ENCODE measurements at places on chromosomes 7 and 10.

DNA sequence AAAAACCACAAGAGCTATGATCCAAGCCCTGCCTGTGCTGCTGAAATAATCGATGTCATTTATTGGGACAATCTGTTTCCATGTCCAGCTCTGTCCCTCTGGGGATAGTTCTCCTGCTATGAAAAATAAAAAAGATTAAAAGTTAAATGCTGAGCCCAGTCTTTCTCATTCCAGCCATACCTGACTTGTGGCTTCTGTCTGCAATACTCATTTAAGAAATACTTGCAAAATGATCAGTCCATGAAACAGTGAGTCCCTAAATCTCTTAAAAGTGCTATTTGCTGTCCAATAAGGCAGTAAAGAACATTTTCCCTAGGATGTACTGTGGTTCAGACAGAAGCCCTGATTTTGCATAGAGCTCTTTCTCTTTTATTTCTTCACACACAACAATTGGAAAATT, 91.7 kb downstream of the SLC16A9 start:
- no peak for DNase-seq

GRCh38 chr7:22680482-22680911, 46.5 kb upstream of the IL6 start:
- DNase-seq = no peak

GRCh38 chr7:101255796-101256195, 10.9 kb upstream of the FIS1 start:
- DNase-seq = no peak

GRCh38 chr7:93327006-93327633, 95.0 kb downstream of the VPS50 start:
- no peak for DNase-seq

DNA sequence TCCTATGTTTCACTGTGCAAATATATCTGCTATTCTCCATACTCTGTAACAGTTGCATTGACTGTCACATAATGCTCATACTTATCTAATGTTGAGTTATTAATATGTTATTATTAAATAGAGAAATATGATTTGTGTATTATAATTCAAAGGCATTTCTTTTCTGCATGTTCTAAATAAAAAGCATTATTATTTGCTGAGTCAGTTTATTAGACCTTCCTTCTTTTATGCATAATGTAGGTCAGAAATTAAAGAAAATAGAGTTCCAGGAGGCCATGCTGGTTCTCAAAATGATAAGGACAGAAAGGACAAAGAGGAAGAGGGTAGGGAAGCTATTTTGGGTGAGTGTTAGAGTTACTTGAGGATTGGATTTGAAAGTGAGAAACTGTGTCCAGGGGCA, 50.7 kb downstream of the CYP2C9 start:
- no peak for DNase-seq

GRCh38 chr10:95783741-95784140, 27.8 kb downstream of the ENTPD1 start:
- no peak for DNase-seq

DNA sequence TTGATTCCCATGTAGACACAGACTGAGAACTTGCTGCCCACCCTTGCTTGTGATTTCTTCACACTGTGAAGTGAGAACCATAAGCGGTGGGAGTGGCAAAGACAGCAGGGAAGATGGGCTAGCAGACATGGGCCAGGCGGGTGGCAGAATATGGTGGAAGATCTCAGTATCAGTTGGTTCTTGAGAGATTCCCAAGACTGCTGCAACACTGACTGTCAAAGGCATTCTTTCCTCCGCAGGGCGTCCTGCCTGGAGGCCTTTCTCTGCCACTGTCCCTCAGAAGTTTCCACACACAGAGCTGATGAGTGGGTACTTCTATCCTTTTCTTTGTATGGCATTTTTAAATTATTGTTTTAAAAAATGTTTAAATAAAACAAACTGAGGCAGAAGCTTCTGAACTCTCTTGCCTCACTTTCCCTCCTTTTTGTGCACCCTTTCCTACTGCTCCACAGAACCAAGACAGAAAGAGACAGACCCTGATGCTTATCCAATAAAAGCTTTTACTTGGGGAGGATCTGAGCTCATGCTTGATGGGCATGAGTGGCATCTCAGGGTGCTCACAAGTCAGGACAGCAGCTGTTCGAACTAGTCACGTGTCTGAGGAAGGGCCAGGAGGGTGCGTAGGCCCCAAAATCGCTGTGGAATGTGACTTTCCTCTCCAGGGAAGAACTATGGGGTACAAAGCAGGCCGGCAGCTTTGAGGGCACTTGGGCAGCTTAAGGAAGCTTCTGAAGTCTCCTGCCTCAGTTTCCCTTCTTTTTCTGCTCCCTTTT, 104.7 kb upstream of the PCGF5 start:
- no peak for DNase-seq

DNA sequence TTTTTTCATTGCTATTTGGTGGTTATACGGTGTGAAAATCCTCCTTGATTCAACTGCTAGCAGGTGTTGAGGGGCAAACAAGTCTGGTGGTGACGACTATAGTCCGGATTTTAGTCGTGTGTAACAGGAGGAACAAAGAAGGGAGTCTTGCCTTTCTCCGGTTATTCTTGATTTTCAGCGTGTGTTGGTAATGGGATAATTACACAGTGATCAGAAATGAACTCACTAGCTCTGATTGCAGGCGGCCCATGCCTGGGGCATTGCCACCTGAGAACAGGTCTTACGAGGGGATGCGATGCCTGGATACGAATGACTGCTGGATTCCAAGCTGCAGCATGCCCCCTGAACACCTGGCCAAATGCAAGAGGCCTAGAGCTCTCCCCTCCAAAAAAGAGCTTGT, 72.8 kb downstream of the CAMK1D start:
- no peak for DNase-seq

DNA sequence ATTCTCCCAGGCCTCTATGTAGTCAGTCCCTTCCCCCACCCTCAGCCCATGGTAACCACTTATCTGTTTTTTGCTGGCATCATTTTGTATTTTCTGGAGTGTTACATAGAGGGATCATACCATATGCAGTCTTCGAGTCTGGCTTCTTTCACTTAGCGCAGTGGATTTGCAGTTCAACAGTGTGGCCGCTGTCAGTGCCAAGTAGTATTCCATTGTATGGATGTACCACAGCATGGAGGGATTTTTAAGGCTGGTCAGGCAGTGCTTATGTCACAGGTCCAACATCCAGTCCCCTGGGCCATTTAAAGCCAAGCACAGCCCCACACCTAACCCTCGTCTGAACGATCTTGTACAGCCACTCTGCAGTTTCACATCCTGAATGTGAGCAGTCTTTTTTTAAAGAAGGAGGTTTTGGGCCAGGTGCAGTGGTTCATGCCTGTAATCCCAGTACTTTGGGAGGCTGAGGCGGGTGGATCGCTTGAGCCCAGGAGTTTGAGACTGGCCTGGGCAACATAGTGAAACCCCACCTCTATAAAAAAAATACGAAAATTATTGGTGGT, 121.8 kb downstream of the CUX1 start:
- DNase-seq = no peak

- no peak for DNase-seq
Observed at GRCh38 chr7:100372256-100372655, 1.0 kb upstream of the PILRA start.

DNA sequence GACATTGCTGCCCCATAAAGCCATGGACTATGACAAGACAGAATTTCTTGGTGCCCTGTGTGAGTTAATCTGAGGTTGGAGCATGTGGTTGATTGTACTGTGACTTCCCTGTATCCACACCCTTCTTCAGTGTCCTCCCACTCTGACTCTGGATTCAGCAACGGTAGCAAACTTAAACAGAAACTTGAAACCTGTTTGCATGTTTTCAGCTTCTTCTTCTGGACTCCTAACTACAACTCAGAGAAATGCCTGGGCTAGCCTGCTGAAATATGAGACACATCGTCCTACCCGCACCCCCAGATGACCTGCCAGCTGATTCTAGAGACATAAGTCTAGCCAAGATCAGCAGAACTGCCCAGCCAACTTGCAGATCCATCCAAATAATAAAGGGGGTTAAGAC, 78.4 kb downstream of the IPMK start:
- DNase-seq = no peak

GRCh38 chr10:69451784-69452251, 553 bp downstream of the TSPAN15 start:
- peak; percentile 29 for DNase-seq

DNA sequence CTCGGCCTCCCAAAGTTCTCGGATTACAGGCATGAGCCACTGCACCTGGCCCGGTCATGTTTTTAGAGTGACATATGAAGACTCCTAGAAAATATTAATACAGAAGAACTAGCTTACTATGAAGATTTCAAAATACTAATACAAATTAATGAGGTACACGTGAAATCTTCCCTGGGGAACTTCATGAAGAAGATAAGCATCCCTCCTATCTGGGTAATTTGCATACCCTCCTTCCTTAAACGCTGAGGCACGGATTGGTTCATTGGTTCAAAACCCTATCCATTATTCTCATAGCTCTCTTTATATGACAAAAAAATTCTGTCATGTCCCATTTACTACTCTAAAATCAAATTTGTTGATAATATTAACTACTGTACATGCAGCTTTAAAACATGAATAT, 224.8 kb upstream of the KLF14 start:
- no peak for DNase-seq

DNA sequence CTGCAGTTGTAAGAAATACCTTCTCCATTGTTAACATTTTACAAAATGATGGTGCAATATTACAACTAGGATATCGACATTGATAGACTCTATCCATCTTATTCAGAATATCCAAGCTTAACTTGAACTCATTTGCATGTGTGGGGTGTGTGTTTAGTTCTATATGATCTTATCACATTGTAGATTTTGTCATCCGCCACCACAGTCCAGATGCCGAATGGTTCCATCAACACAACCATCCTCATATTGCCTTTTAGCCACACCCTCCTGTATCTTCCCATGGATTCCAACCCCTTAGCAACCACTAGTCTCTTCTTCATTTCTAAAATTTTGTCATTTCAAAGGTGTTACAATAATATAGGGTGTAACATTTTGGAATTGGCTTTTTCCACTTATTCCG, 452.9 kb upstream of the AKR1E2 start:
- no peak for DNase-seq

DNA sequence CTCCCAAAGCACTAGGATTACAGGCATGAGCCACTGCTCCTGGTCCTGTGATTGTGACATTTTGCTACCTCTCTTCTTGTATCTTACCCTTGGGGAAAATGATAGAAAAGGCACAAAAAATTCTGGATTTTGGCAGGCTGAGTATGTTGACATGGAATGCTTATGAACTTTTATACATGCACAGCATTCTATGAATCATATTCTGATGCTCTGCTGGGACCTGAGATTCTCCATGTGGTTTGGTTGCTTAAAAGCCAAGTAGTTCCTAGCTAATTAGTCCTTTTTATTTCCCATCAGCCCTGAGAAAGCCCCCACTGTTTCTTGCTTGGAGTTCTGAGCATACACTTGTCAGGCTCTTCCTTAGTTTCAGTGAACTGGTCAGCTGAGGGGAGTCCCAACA, 8.3 kb upstream of the KAZALD1 start:
- no peak for DNase-seq

DNA sequence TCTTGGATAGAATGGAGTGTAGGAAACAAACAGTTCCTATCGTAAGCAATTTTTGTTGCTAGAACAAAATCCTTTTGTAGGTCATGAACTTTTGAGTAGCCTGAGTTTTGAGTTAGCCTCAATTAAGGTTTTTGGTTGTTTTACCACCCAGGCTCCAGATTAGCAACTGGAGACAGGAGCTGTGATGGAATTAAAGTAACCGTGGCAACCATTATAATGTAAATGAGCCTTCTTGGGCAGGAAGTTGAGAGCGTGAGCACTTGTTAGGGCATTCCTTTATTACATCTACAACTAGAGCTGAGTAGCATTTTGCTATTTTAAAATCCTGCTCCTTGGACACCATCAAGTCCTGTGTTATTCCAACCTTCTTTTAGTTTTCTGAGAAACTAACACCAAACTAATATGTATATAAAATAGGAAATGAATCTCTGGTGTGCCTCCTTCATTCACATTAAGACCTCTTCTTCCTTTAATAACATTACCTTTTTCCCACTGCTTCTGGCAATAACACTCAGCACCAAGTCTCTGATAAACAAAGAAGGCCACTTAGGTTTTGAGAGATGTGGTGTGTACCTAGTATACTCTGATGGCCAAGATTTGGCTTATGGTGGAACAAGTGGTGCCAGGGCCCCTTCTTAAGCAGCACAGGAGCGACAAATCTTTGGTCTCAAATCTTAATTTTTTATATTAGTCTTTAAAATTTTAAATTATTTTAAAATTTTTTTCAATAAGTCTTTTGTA, 34.0 kb downstream of the AHCYL2 start:
- peak; percentile 1 for DNase-seq

DNA sequence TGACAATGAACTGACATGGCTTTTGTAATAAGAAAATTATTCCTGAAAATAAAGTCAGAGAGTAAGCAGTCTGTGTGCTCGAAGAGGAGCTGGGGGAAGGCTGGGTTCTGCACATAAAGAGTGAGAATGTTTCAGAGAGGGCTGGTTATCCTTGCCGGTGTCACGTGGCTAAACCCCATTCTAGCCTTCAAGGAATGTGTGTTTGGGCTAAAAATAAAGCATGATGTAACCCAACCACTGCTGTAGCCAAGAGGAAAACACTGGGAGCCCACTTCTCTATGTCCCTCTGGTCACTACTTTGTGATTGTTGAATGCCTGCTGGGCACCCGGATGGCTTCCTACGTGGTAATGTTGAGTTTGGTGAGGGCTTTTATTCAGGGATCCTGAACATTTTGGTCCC, 23.5 kb downstream of the WDFY4 start:
- no peak for DNase-seq

DNA sequence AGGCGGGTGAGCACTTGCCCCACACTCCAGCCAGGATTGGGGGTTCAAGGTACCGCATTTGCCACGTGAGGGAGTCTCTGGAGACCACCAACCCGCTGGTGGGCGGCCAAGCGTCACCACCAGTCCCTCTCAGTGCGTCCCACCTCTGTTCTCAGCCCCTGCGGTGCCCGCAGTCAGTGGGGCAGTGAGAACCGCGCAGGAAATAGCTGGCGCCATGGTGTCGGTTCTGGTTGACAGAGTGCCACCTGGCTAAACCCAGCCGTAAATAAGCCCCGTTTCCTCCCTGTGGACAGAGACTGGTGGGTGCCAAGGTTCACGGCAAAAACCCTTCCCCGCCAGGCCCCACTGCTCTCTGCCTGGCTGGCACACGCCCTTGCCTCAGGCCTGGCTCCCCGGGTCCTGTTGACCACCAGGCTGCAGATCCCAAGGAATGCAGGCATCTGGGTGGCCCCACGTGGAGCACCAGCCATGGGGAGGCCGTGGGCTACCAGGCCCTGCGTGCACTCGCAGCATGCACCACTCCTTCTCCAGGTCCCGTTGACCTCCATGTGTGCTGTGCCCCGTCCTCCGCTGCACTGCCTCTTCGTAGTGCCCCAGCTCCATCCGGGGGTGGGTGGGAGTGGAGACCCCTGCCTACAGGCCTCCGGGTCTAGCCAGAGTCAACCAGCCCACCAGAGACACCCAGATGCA, 140.0 kb downstream of the LHPP start:
- DNase-seq = no peak

All from NCI-H774 (cell line).